ENCODE measurements at places on chromosomes 16 and 17.

DNA sequence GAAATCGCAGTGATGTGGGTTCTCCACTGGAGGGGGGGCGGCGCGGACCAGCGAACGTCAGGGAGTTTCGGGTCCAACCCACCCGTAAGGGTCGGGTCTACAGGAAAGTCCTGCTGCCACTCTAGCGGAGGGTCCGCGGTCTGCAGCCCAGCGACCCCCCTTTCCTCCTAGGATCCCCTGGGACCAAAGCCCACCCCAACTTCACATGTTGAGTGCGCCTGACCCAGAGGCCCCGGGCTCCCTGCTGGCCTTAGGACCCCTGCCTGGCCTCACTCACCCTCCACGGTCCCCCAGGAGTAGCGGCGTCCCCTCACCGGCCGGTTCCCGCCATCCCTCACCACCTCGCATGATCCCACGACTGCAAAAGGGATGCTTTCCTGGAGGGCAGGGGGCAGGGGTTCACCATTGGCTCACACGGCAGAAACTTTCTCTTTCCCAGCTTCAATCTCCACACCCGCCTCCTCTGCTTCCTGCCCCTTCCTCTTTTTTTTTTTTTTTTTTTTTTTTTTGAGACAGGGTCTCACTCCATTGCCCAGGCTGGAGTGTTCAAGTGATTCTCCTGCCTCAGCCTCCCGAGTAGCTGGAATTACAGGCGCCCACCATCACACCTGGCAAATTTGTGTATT lies 3.1 kb downstream of the SEPTIN1 start:
- no peak for DNase-seq

GRCh38 chr16:79076047-79076767 lies 524.3 kb downstream of the MAF start:
- DNase-seq, result no peak

DNA sequence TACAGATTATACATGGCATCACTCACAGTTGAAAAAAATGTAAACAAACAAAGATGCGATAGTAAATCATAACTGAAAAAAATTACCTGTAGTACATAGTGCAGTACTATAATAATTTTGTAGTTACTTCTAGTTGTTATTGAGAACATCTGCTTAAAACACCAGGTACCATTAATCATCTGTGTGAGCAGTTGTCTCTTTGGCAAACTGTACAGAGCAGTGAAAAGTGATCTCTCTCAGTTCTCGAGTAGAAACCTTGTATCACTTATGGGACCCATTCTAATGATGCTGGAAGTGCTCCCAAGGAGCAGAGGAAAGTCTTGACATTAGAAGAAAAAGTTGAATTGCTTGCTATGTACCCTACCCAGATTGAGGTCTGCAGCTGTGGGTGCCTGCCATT lies 8.9 kb upstream of the TENT4B start:
- no peak for DNase-seq

DNA sequence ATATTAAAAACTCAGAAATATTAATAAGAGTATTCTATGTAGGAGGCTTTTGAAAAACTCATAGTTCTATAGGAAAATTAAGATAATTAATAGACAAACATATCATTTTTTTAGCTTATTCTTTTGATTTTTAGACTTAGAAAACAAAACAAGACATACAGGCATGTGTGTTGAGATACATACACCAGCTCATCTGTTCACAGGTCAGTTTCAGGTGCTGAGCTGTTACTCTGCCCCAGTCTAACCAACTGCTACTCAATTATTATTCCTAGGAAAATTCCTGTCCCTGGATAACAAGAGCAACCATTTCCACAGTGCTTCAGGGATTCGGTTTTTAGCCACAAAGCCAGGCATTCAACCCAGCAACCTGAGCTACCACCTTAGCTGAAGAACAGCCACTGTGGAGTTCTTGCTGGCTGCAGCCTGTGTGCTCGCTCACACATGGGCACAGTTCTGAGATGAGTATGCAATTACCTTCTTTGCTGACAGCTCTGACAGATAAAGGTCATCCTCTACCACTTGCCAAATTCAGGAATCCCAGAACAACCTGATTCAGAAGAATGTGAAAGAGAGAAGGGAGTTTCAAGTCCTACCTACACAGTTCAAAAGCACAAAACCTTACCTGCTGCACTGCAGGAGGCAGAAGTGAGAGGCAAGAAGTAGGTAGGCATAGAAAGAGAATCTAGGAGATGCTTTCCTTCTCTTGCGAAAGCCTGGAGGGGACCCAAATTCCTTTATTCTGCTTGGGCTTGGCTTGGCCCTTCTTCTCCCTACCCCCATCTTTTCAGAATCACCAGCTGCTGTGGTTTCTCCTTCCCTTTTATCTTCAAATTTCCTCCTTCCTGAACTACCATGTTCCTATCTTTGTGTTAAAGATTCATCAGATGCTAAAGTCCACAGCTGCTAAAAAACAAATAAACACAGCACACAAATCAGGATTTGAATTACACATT lies 62.7 kb downstream of the TEX2 start:
- DNase-seq, result no peak

DNA sequence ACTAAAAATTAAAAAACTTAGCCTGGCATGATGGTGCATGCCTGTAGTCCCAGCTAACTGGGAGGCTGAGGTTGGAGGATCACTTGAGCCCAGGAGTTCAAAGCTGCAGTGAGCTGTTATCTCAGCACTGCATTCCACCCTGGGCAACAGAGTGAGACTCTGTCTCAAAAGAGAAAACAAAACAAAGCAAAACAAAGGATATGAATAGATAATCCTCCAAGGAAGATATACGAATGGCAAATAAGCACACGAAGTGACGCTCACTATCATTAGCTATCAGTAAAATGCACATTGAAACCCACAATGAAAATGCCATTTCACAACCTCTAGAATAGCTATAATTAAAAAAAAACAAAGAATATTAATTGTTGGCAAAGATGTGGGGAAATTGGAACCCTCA lies 386.2 kb upstream of the CCL2 start:
- DNase-seq, result no peak

GRCh38 chr16:74608381-74608780 lies 1.5 kb upstream of the GLG1 start:
- DNase-seq, result no peak

DNA sequence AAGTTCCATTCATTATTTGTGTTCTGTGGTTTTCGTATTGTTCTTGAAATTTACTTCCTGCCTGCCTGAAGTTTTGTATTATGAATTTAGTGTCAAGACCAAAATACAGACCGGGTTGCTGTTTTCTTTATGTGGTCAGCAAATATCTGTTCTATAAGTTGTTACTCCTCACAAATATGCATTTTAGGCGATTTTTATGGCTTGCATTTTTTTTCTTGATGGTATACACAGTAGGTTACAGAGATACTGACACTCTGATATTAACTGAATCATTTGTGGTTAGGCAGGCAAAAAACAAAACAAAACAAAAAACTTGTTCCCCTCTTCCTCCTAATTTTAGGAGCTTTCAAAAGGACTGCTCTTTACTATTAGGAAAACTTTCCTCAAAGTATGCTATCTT lies 52.6 kb downstream of the BCAS3 start:
- DNase-seq, result no peak

GRCh38 chr16:14475370-14476139 lies 154.5 kb downstream of the PARN start:
- DNase-seq, result no peak

DNA sequence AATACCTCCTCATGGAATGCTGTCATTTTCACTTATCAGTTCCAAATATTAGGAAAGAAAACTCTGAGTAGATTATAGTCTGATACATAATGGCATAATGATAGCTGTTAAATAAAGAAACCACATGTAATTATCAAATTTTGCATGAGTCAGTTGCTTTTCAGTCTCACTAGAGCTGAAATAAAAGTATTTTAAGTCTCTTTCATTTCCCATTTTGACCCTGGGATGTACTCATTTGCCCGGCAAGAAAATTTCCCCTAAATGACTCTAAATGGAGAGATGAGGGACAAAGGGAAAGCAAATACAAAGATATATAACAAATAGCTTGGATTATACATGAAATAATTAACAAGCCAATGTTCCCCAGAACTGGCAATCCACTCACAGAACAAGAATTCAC lies 47.9 kb upstream of the CPHXL start:
- no peak for DNase-seq

DNA sequence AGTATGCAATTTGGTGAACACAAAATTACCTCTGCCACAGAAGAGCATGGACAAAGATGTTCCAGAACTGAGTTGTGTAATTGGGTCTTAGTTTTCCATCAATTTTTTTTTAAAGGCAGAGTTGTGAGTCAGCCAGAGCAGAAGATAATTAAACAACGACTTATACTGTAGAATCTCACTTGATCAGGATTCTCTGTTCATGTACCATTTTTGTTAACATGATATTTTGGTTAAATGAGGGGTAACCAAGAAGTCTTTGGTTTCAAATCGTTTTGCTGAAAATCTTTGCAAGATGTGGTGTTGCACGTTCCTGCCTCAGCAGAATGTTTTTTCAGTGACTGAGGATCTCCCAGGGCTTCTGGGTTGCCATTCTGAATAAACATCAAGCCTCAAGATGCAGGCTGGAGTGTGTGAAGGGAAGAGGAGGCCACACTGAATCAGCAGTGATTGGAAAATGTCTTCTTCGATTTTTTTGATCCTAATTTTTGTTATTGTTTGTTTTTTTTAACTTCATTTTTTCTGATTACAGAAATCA lies 232.6 kb upstream of the IRX3 start:
- no peak for DNase-seq

GRCh38 chr17:12983991-12984884 lies 33.6 kb downstream of the ELAC2 start:
- no peak for DNase-seq

- DNase-seq, result no peak
These were observed 28.2 kb downstream of the SF3B3 start for GRCh38 chr16:70551788-70552187.

DNA sequence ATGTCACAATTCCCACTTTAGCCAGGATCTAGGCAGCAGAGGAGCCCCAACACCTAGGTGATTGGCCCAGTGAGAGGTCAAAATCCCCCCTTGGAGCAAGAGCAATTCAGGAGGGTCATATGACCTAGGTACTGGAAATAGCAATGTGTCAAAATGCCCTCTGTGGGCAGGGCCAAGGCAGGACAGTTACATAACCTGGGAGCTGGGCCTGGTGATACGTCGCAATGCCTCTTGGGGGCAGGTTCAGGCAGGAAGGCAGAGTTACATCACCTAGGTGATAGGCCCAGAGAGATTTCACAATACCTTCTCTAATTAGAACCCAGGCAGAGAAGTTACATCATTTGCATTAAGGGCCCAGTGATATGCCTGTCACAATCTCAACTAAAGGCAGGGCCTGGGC lies 1906.3 kb downstream of the TP53TG3F start:
- no peak for DNase-seq

DNA sequence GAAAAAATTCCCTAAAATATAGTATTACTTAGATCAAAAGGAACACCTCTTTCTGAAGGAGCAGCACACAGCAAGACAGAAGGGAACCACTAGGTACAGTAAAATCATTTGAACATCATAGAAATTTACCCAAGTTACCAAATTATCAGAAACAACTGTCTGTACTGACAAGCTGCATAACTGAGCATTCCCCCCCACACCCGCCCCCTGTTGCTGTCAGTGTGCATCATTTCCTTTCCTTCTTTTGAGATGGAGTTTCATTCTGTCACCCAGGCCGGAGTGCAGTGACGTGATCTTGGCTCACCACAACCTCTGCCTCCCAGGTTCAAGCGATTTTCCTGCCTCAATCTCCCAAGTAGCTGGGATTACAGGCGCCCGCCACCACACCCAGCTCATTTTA lies 120.7 kb downstream of the TRIM37 start:
- DNase-seq, result no peak

DNA sequence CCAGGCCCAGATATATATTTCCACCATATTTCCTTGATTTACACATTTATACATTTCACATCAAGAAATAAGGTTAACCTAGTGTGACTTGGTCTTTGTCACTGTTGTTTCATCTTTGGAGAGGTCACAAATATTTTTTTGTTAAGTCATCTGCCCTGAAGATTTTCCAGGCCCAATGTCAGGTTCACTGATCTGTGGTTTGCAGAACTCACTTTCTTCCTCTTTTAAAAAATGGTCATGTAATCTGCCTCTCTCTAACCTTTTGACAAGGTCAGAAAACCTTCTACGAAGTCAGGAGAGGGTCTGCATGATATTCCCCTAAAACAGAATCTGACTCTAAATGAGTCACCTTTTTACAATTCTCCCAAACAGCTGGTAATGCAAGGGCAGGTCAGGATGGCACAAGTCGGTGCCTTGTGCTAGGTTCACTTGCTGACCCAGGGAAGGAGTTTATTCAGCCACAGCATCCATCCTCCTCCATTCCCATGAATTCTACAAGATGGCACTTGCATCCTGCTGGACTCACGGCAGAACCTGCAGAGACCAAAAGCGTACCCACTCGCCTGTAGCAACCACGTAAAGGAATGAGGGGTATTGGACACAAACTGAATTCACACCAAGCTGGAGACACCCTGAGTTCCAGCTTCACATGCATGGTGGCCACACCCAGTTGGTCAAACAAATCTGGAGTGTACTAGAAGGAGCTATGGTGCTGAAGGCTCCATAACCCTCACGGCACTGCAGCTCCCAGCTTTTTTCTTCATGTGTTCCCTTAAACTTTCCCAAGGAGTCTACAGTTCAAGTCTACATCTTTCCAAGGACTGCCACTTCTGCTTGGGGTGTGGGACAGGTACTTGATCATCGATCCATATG lies 1.6 kb upstream of the KIAA0513 start:
- no peak for DNase-seq

DNA sequence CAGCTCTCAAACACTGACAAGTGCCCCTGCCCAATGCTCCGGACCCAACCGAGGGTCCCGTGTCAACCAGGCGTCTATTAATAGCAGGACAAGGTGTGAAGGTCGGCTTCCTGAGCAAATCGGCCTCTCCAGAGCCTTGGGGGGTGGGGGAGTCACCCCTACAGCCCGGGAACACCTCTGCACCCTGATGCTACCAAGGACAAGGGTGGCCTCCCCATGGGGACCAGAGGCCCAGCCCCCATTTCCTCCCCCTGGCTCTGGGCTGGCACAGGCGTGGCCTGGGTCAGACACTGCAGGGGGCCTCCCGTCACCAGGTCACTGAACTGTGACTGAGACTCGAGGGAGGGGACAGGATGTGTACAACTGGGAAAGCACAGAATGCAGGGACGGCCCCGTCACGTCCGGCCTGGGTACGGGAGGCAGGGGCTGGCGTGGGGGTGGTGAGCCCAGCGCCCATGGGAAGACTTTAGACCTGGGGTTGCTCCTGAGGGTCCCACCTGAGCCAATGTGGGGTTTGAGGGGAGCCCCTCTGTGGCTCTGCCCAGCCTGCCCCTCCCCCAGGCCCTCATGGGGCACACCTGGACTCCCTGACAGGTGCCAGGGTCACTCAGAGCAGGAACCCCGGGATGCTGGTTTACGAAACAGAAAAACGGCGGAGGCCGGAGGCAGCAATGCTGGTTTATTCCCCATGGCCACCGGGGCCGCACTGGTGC lies 579 bp upstream of the CYBA start:
- DNase-seq, result peak; percentile 44

GRCh38 chr17:50614471-50615051 lies 20.1 kb upstream of the ABCC3 start:
- DNase-seq, result no peak

GRCh38 chr17:6654841-6655731 lies 3.5 kb downstream of the C17orf100 start:
- no peak for DNase-seq

All from stimulated activated CD8-positive, alpha-beta memory T cell treated with anti-CD3 and anti-CD28 coated beads, Interleukin-2, amount 100 ng/mL, for 1 hour (primary cell).